ENCODE measurements at places on chromosomes 6 and 20. TPM values are rescaled to one million over a fixed set of nuclear protein-coding genes. Genes with fewer than 3 reads are reported as not detected.

The RAB32 gene
- total RNA-seq = 26.2 TPM

- no peaks in the 10 kb centered on the region for H3K27me3 ChIP-seq
- DNase-seq = peak; percentile 93
- no peaks in the 10 kb centered on the region for H3K36me3 ChIP-seq
These were observed 18.5 kb upstream of the FAM184A start for GRCh38 chr6:119096721-119097565.

The TAF8 gene
- 35.4 TPM for total RNA-seq

- H3K36me3 ChIP-seq = no peaks in the 10 kb centered on the region
- no peaks in the 10 kb centered on the region for H3K4me1 ChIP-seq
- H3K4me3 ChIP-seq = no peak overlapping the region
- no peak overlapping the region for H3K27ac ChIP-seq
- no peak for DNase-seq
These were observed 348.8 kb upstream of the PLCB4 start for GRCh38 chr20:8720089-8720488.

- no peaks in the 10 kb centered on the region for H3K27me3 ChIP-seq
- no peak overlapping the region for H3K27ac ChIP-seq
- H3K4me1 ChIP-seq = no peaks in the 10 kb centered on the region
- H3K4me3 ChIP-seq = no peak overlapping the region
- DNase-seq = no peak
- H3K36me3 ChIP-seq = no peaks in the 10 kb centered on the region
These were observed 74.9 kb upstream of the RIN2 start for GRCh38 chr20:19683188-19683587.

DNA sequence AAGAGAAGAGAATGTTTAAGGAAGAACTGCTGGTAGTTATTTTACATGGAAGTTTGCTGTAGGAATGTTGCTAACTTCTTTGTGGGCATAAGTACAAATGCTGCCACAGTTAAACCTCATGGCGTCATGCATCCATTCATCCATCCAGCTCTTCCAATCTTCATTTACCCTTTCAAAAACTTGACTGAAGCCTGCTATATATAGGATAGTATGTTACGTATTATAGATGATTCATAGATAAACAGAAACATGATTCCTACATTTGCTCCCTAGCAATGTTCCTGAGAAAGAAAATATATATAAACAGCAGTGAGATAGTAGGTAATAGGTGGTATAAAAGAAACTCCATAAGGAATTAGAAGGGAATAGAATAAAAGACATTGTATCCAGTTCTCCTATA lies 93.7 kb downstream of the NDUFAF5 start:
- no peaks in the 10 kb centered on the region for H3K27me3 ChIP-seq
- no peak for DNase-seq
- H3K4me1 ChIP-seq = no peaks in the 10 kb centered on the region
- H3K27ac ChIP-seq = no peak overlapping the region

DNA sequence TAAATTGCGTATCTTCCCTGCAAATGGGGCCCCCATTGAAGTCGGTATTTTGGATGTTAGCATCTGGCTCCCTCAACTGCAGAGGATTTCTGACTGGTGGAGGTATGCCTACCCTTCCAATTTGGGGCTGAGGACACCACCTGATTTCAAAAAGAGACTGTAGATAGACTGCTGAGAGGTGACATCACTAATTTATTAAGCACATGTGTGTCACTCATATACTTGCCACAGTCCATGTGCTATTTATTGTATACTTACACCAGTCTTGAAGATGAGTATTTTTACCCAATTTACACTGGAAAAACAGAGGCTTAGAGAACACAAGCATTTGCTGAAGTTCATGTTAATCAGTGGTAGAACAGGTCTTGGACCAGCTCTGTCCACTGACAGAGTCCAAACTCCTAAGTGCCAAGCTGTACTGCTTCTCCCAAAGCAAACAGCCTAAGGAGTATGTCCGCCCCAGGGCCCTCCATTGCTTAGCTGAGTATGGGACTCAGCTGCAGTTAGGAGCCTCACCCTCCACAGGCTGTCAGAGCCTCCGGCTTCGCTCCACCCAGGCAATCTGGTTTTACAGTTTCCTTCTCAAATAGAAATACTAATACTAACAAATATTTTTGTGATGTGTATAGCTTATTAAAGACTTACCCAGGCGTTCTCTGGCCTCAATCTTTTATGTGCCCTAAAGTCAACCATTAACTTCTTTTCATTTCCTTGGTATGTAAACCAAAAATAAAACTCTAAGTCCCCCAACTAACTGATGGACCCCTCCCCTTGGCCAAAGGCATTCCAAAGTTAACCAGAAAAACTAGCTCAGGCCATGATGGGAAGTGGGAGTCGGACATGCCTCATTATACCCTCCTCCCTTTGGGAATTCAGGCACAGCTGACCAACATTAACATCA lies 17.5 kb downstream of the RIN2 start:
- H3K4me3 ChIP-seq = no peak overlapping the region
- H3K27ac ChIP-seq = no peak overlapping the region
- H3K4me1 ChIP-seq = peaks cover 7% of the 10 kb centered on the region
- H3K36me3 ChIP-seq = no peaks in the 10 kb centered on the region

GRCh38 chr6:166766769-166767168 lies 139.7 kb upstream of the RPS6KA2 start:
- H3K36me3 ChIP-seq = no peaks in the 10 kb centered on the region
- H3K27ac ChIP-seq = no peak overlapping the region
- no peaks in the 10 kb centered on the region for H3K4me1 ChIP-seq
- DNase-seq = no peak
- no peaks in the 10 kb centered on the region for H3K27me3 ChIP-seq

GRCh38 chr6:44439270-44440045 lies 52.0 kb downstream of the CDC5L start:
- no peak for DNase-seq
- H3K4me1 ChIP-seq = peaks cover 2% of the 10 kb centered on the region

The HTR1B gene
- total RNA-seq = not detected

GRCh38 chr20:9241232-9241692 lies 172.4 kb downstream of the PLCB4 start:
- H3K27ac ChIP-seq = no peak overlapping the region
- H3K36me3 ChIP-seq = no peaks in the 10 kb centered on the region
- H3K4me1 ChIP-seq = no peaks in the 10 kb centered on the region
- no peaks in the 10 kb centered on the region for H3K27me3 ChIP-seq
